ENCODE measurements at places on chromosomes 1 and 21.

DNA sequence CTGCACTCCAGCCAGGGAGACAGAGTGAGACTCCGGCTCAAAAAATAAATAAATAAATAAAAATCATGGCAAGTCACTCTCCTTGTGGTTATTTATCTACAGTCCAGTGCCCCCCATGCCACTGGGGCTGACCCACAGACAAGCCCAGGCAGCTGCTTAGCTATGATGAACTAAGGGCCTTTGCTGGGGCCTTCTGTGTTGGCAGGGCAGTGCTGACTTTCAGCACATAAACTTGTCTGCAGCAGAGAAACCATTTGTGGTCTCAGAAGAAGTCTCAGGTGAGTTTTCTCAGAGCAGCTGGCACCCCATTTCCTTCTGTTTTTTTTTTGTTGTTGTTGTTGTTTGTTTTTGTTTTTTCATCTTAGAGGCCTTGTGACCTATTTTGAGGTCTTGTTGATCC lies 20.9 kb upstream of the CFHR4 start:
- DNase-seq = no peak

DNA sequence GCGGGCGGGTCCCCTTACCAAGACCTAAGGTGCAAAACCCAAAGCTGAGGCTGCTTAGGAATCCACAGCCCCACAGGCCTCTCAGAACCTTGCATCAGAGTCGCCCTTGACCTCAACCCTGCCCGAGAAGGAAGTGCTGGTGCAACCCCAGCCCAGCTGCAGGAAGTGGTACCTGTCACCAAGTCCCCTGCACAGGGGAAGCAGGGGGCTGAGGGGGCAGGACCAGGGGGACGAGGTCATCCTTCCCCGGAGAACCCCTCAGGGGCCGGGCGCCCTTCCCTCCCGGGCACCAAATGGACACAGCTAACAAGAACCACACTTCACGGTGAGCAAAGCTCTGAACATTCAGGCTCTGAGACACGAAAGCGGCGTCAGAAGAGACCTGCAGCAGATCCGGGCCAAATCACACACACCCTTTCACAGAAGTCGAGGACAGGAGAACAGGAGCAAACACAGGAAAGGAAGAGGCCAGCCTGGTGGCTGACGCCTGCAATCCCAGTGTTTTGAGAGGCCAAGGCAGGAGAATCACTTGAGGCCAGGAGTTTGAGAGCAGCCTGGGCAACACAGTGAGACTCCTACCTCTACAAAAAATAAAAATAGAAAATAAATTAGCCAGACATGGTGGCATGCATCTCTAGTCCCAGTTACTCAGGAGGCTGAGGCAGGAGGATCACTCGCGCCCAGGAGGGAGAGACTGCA lies 6.4 kb downstream of the ITGB2 start:
- peak; percentile 90 for DNase-seq

GRCh38 chr1:206469411-206469932 lies 804 bp upstream of the IKBKE start:
- DNase-seq = peak; percentile 48

DNA sequence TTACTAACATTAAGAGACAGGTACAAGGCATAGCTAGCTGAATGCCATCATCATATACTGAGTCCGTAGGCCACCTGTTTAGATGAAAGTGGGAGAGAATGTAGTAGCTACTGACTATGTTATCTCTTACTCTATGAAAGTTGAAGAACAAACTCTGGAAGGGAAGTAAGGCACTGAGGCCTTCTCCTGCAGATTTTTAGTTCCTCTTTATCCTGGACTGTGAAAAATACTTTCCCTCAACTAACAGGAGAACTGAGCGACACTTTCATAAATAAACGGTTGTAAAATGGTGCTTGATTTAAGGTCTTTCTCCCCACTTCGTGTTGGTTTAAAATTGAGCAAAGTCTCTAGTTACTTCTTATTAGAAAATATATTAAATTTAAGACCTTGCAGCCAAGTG lies 101.9 kb downstream of the FNBP1L start:
- no peak for DNase-seq

DNA sequence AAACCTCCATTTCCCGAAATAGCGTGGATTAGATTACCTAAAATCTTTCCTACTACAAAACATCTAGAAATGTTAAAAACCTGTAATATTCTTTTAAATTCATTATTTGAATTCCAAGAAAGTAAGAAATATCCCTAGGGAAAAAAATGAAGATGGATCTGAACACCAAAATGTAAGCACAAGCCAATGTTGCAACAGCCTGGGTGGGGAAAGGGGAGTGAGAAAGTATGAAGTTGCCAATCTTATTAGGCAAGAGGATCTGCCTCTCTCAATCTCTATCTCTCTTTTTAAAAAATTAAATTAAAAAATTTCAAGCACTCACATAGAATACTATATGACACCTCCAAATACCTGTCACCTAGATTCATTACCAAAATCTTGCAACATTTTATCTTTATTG lies 74.9 kb upstream of the IRF2BP2 start:
- DNase-seq = no peak

DNA sequence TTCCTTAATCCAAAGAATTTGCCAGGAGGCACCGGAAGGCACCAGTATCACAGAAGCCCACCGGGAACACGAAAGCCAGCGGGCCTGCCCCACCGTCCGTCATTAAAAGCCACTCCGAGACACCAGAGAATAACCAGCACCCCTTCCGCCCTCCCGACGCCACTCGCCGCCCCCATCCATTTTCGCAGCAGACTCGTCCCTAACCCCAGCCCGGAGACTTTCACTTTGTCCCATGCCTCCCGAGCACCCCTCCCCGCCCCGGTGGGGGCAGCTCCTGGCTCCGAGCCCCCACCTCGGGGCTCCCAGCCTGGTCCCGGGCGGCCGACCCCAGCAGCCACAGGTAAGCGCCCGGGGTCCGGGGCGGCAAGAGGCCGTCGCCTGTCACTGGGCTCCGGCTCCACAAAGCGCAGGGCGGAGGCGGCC lies 105.4 kb downstream of the SLC45A1 start:
- DNase-seq = peak; percentile 38

- DNase-seq = no peak
Measured at GRCh38 chr1:228750915-228751314, 15.6 kb downstream of the RHOU start.

GRCh38 chr1:108845446-108845845 lies 11.4 kb downstream of the AKNAD1 start:
- DNase-seq = no peak

- no peak for DNase-seq
Measured at GRCh38 chr1:95888941-95889390, 655.0 kb downstream of the RWDD3 start.

DNA sequence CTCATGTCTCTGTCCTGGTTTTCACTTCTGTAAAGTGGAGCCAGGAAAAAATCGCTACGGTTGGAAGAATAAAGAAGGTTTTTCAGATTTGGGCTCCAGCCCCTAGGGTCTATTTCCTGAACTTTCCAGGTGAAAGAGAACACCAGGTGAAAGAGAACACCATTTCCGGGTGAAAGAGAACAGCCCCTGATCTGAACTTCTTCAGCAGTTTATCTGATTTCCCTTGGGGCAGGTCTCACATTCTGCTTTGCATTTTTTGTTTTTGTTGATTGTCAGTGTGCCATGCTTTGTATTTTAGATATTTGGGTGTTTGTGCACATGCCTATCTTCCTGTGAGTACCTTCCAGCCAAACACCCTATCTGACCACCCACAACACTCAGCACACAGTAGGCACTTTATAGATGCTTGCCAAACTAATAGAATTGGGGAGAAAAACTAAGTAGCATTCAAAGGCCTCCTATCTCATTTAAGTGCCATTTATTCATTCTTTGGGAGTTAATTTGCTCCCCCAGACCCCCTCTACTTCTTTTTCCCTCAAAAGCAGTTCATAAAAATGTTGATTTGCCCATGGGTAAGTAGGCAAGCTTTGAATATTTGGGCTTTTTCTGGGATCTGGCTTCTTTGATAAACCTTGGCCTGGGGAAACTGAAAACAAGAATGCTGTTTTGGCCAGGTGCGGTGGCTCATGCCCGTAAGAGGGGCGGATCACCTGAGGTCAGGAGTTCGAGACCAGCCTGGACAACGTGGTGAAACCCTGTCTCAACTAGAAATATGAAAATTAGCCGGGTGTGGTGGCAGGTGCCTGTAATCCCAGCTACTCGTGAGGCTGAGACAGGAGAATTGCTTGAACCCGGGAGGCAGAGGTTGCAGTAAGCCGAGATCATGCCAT lies 2.2 kb downstream of the NAV1 start:
- no peak for DNase-seq

- DNase-seq = no peak
Measured at GRCh38 chr1:39490596-39491145, 765 bp upstream of the BMP8A start.

- peak; percentile 79 for DNase-seq
Measured at GRCh38 chr1:24384251-24385090, 29.1 kb downstream of the STPG1 start.

GRCh38 chr1:162018418-162018817 lies 5.3 kb downstream of the OLFML2B start:
- no peak for DNase-seq

DNA sequence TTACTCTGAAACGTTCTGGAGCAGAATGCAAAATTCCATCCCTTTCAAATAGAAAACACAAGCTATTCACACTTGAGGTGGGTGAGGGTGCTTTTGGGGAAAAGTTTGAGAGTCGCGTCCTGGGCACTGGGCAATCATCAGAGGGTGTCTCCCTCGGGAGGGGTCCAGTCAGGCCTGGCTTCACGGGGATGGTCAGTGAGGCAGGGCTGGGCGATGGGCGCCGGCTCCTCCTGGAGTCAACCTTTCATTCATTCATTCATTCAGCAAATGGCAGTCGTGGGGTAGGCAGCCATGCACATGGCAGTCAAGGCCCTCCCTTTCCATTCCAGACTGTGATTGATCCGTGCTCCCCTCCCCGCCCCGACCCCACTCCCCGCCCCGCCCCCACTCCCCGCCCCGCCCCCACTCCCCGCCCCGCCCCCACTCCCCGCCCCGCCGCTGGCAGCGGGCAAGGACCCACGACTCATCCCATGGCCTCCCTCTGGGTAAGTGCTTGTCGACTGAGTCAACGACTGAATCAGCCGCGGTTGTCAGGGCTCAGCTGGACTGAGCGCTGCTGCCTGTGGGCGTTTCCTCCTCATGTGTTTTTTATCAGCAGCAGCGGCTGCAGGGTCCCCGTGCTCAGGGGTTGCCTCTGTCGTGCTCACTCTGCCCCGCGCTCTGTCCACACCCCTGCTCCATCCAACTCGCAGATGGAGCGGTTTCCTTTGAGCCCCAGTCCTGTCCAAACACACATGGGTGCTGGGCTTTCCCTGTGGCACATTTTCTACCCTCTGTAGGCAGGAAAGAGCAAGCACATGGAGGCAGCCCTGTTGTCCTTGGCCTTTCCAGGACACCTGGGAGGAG lies 12.5 kb upstream of the SPSB1 start:
- DNase-seq = peak; percentile 78

DNA sequence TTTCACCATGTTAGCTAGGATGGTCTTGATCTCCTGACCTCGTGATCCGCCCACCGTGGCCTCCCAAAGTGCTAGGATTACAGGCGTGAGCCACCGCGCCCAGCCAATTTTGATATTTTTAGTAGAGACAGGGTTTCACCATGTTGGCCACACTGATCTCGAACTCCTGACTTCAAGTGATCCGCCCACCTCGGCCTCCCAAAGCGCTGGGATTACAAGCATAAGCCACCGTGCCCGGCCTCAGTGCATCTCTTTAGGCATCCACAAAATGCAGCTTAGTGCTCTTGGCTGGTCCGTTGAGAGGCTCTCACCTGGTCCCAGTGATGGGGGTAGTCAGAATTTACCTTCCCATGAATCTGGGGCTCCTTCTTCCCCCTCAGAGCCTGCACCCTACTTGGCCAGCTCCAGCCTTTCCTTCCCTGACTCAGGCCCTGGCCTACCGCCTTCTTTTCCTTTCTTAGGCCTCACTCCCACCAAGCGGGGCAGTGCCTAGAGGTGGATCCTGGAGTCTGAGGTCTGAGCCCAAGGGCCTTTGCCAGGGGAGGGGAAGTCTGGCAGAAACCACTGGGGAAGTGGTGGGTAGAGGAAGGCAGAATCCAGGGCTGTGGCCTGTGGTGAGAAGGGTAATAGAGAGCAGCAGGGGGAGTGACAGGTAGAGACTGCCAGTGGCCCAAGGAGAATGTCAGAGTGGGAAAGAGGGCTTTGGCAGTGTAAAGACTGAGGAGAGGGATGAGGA lies 3.7 kb downstream of the LENEP start:
- no peak for DNase-seq
